GM23248 (cell line): ENCODE measurements at places on chromosomes 4 and X.

GRCh38 chr4:6332042-6332668 is 62.5 kb downstream of the WFS1 start:
- peak; percentile 42 for DNase-seq
- H3K27me3 ChIP-seq, result peaks cover 12% of the 10 kb centered on the region
- no peak overlapping the region for H3K4me3 ChIP-seq
- no peak overlapping the region for H3K27ac ChIP-seq
- no peaks in the 10 kb centered on the region for H3K4me1 ChIP-seq

DNA sequence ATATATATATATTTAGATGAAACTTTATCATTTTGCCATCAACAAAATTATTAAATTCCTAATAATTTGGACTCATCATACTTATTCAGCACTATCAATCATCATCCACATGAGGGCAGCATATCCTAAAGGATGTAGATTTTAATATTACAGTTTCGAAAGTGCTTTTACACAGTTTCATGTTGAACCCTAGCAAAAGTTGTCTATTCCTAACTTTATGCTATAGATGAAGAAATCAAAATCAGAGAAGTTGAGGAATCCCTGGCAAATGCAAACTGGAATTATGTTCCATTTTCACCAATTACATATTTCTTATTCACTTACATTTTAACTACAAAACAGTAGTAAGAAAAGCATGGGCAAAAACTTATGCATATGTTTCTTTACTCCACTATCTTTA is 36.6 kb upstream of the UGT2A1 start:
- DNase-seq, result peak; percentile 57
- no peaks in the 10 kb centered on the region for H3K36me3 ChIP-seq
- no peaks in the 10 kb centered on the region for H3K27me3 ChIP-seq
- H3K27ac ChIP-seq, result no peak overlapping the region

- DNase-seq, result no peak
- H3K4me1 ChIP-seq, result no peaks in the 10 kb centered on the region
- no peaks in the 10 kb centered on the region for H3K36me3 ChIP-seq
- no peak overlapping the region for H3K27ac ChIP-seq
- H3K27me3 ChIP-seq, result no peaks in the 10 kb centered on the region
Measured at GRCh38 chr4:10806953-10807645, 122.5 kb upstream of the CLNK start.

DNA sequence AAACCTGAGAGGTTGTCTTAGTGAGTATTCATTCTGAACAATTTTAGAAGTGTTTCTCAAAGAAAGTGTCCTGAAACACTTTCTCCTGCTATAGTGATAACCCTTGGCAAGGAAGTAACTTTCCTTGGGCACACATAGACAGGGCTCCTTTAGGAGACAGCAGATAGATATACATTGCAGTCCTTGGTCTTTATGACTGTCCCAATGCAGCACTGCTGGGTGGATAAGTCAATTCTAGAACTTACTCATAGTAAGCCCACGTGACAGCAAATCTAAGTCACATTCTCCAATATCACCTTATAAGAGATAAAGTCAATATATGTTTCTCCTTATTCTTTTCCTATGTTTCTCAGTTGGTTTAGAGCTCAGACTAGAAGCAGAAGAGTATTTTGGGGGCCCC is 46.7 kb downstream of the GPRASP3 start:
- no peak overlapping the region for H3K4me3 ChIP-seq
- H3K4me1 ChIP-seq, result peaks cover 20% of the 10 kb centered on the region
- no peaks in the 10 kb centered on the region for H3K36me3 ChIP-seq
- no peak overlapping the region for H3K27ac ChIP-seq
- no peak for DNase-seq

- H3K4me1 ChIP-seq, result no peaks in the 10 kb centered on the region
- no peak overlapping the region for H3K27ac ChIP-seq
- H3K27me3 ChIP-seq, result no peaks in the 10 kb centered on the region
- no peaks in the 10 kb centered on the region for H3K36me3 ChIP-seq
- no peak overlapping the region for H3K4me3 ChIP-seq
- DNase-seq, result no peak
Measured at GRCh38 chr4:30341731-30342130, 378.4 kb upstream of the PCDH7 start.

DNA sequence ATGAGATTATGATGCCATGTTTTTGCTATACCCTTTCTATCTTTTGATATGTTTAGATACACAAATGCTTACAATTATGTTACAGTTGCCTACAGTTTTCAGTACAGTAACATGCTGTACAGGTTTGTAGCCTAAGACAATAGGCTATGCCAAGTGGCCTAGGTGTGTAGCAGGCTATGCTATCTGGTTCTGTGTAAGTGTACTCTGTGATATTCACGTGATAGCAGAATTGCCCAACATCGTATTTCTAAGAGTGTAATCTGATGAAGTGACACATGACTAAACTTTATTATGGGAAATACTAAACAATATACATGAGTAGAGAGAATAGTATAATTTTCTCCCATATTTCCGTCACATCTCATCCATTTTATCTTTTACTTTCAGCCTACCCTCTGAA is 97.0 kb downstream of the CLDN22 start:
- H3K4me3 ChIP-seq, result no peak overlapping the region
- peaks cover 47% of the 10 kb centered on the region for H3K36me3 ChIP-seq
- H3K27me3 ChIP-seq, result no peaks in the 10 kb centered on the region
- H3K4me1 ChIP-seq, result peaks cover 5% of the 10 kb centered on the region; the same call in 1 of the 2 replicates

GRCh38 chrX:56793521-56794320 is 64.7 kb downstream of the NBDY start:
- H3K27me3 ChIP-seq, result no peaks in the 10 kb centered on the region
- H3K4me3 ChIP-seq, result no peak overlapping the region
- peak; percentile 54 for DNase-seq
- no peak overlapping the region for H3K27ac ChIP-seq
- H3K4me1 ChIP-seq, result no peaks in the 10 kb centered on the region
